ENCODE measurements at places on chromosomes 5 and 9. TPM values are rescaled to one million over a fixed set of nuclear protein-coding genes. Genes with fewer than 3 reads are reported as not detected.

GRCh38 chr5:133705331-133705730 lies 93.0 kb upstream of the FSTL4 start:
- DNase-seq, result no peak

- no peak for DNase-seq
These were observed 492.9 kb downstream of the CCDC171 start for GRCh38 chr9:16045651-16046280.

- DNase-seq, result no peak
These were observed 17.4 kb upstream of the PRLR start for GRCh38 chr5:35247648-35248034.

DNA sequence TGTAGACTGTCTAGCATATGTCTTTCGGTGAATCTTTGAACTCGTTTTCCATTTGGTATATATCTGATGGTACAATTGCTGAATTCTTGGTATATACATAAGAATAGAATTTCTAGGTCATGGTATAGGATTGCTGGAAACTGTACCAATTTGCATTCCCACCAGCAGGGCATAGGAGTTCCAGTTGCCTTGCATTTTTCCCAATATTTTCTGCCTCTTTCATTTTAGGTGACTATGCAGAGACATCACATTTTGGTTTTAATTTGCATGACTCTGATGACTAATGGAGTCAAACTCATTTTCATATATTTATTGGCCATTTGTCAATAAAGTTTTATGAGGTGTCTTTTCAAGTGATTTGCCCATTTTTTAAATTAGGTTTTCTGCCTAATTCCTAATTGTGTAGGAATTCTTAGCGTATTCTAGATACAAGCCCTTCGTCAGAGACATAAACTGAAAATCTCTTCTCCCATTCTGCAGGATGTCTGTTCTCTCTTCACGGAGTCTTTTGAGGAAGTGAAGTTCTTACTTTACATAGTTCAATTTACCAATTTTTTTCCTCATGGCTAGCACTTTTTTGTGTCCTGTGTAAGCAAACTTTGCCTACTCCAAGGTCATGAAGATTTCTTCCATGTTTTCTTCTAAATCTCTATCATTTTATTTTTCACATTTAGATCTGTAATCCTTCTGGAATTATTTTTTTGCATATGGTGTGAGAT lies 28.9 kb upstream of the PDCD1LG2 start:
- DNase-seq, result no peak

DNA sequence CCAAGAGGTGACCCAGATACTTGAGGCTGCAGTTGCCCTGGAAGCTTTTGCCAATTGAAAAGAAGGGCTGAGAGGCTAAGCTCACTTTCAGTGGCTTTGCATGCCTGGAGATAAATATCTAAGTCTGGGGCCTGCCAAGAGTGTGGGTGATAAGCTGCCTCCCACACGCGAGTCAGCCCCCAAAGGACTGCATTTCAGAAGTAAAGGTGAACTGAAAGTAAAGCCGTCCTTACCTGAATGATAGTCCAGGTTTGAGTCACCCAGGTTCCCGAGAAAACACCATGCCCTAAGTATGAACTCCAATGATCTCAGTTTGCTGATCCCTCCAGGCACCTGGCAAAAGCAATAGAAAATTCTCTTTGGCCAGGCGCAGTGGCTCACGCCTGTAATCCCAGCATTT lies 22.5 kb upstream of the N4BP3 start:
- no peak for DNase-seq

GRCh38 chr9:126775926-126776325 lies 28.9 kb upstream of the ZBTB43 start:
- no peak for DNase-seq

DNA sequence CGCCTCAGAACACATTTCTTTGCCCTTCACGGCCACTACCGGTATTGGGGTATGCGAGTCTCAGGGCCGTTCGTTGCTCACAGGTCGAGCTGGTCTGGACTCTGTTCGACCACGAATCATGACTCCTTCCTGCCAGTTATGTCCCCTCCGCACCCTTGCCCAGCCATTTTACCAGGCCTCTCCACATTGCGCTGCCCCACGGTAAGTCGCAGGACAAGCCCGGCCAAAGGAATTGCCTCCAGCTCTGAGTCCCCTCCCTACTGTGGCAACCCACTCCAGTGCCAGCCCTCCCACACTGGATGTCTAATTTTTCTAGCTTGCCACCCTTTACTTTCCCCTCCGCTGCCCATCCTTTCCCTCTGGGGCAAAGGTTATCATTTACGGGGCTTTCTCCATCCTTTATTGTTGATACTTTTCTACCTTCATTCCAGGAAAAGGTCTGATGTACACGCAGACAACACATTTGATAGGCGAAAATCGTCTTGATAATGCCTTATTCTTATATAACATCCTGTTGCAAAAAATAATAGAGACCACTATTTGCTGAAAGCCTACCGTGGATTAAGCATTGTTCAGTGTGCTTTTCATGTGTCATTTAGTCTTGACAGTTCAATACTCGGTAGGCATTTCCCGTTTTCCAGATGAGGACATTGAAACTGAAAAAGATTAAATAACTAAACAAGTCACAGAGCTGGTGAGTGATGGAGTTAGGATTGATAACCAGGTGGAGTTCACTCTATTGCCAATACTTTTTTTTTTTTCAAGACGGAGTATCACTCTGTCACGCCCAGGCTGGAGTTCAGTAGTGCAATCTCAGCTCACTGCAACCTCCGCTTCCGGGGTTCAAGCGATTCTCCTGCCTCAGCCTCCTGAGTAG lies 958 bp upstream of the HSPA5 start:
- DNase-seq, result no peak

DNA sequence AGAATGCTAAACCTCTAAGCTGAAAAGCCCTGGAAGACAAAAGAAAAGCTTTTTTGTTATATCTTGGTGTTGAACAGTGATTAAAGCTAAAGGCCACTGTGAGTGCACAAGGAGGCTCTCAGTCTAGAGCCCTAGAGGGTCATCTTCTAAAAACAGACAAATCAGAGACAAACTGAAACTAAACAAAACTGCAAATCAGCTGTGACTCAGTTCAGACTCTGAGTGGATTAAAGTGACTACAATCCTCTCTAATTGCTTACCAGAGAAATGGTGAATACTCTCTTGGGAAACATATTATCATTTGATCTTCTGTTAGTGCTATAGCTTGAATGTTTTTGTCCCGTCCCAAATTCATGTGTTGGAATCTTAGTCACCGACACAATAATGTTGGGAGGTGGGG lies 491.9 kb downstream of the CDH18 start:
- no peak for DNase-seq

The SAXO1 gene
- total RNA-seq, result not detected
